ENCODE measurements at places on chromosomes 12 and 14.

GRCh38 chr12:31578632-31579031 is 12.3 kb downstream of the DENND5B start:
- no peak for DNase-seq

GRCh38 chr14:85813040-85813439 is 283.1 kb downstream of the FLRT2 start:
- DNase-seq: no peak

GRCh38 chr12:97471194-97471593 is 8.6 kb downstream of the RMST start:
- DNase-seq: no peak

- DNase-seq: no peak
These were observed 35.2 kb upstream of the SLC38A1 start for GRCh38 chr12:46304070-46304469.

- no peak for DNase-seq
These were observed 703.9 kb upstream of the ATXN7L3B start for GRCh38 chr12:73833746-73834145.

- no peak for DNase-seq
These were observed 4.3 kb downstream of the GPR132 start for GRCh38 chr14:105060751-105061427.

DNA sequence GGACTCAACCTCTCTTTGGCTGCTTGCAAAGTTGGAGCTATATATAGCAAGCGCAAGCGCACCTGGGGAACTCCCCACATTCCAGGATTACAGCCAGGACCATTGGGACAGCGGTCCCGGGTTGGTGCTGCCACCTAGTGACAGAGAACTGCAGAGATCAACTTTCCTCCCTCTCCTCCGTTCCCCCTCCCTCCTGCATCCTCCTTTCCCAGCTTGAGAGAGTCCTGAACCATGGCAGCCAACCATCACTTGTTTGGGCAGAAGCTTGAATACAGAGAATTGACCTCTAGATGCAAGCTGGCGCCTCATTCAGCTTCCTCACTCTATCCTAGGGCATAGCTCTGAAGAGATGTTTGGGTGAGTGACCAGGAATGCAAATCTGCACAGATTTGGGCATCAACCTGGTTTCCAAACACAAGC is 17.4 kb upstream of the FLVCR2 start:
- peak; percentile 54 for DNase-seq

GRCh38 chr14:103199124-103199523 is 75.9 kb downstream of the TNFAIP2 start:
- no peak for DNase-seq

DNA sequence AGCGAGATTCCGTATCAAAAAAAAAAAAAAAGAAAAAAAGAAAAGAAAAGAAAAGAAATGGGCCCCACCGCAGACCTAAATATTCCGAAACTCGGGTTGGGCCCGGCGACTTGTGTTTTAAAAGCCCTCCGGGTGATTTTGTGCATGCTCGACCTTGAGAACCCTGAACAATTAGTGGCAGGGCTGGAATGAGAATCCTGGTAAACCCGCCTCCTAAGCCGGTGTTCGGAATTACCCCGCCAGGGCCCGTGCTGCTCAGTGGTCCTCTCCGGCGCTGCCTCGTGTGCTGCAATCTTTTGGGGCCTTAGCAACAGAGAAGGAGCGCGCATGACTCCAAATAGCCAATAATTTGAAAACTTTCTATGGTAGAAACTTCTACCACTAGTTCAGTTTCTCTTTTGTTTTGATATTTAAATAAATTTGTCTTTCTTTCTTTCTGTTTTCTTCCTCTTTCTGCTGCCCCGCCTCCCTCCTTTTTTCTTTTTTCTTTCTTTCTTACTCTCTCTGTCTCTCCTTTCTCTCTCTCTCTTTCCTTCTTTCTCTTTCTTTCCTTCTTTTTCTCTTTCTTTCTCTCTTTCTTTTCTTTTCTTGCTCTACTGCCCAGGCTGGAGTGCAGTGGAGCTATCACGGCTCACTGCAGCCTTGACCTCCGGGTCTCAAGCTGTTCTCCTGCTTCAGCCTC is 1.5 kb upstream of the GALNT6 start:
- peak; percentile 14 for DNase-seq

DNA sequence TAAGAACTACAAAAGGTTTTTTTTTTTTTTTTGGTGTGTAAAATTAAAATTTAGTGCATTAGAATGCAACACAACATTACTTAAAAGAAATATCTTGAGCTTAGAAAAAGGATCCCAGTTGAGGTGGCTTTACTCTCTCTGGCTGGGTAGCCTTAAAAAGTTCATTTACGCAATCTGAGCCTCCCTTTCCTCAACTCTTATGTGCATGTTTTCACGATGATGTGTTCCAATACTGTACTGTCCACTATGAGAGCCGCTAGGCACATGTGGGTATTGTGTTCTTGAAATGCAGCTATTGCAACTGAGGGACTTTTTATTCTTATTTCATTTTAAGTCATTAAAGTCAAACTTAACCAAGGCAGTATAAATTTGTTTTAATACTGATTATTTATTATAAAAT is 460.9 kb upstream of the SYT1 start:
- DNase-seq: no peak

- DNase-seq: no peak
These were observed 148.7 kb downstream of the ETV6 start for GRCh38 chr12:11798006-11798708.

GRCh38 chr12:65911321-65911720 is 87.0 kb downstream of the HMGA2 start:
- no peak for DNase-seq

DNA sequence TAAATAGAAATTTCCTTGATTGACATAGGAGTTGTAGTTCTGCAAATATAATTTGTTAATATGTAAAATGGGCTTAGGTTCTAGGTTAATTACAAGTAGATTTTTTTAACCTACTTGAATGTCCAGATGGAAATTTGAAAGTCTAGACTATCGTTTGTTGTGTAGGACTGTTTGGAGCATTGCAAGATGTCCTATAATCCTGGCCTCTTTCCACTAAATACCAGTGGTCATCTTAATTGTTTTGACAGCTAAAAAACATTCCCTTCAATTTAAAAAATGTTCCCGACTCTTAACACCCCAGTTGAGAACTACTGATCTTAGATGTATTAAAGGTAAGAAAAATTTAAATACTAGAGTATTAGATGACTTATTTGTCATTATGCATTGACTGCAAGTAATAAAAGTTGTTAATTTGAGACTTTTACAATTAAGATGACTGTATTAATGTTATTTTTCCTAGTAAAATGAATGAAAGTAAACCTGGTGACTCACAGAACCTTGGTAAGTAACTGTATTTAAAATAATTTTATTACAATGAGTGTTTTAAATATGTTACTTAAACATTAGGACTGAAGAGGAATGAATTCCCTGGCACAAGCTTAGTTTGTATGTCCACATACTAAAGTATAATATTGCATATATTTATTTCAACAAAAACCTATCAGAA is 21.8 kb downstream of the G2E3 start:
- no peak for DNase-seq

GRCh38 chr14:55458800-55459515 is 18.5 kb upstream of the TBPL2 start:
- DNase-seq: no peak

DNA sequence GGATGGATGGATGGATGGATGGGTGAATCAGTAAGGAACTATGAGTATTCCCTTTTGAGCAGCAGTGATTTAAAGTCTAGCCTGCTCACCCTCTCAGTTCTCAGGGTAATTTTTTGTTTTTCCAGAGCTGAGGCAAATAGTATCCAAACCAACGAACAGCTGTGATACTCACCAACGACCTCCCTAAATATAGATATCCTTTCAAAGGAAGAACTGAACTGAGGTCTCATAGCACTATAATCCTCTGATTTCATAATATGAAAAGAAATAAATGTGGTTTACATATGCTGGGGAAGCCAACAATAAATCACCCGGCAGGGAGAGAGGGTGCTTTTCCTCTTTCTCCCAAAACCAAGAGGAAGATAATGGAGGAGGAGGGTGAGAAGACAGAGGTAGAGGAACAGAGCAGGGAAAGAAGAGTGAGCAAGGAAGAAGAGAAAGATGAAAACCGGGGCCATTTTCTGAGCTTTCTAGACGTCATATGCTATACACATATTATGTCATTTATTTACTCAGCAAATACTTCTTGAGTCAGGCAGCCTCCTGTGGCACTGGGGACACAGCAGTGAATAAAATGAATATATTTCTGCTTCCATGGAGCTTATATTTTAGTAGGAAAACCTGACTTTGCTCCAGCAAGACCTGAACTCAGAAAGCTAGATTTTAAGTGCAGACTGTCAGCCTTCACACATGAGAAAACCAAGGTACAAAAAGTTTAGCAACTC is 710.7 kb upstream of the TBX3 start:
- no peak for DNase-seq

DNA sequence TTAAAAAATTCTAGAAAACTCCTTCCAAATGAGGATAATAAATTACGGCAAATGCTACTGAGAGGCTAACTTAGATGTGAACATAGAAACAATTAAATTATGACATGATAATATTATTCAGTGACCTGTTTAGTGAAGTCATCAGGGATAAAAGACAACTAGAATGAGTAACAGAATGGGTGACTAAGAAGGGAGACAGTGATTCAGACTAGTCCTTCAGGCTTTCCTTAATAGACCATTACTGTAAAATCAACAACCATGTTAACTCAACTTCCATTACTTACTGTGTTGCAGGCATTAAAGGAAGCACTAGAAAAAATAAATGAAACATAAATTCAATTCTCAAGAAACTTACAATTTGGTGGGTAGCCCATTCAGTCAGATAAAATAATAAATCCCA is 543.9 kb upstream of the LRFN5 start:
- DNase-seq: no peak

DNA sequence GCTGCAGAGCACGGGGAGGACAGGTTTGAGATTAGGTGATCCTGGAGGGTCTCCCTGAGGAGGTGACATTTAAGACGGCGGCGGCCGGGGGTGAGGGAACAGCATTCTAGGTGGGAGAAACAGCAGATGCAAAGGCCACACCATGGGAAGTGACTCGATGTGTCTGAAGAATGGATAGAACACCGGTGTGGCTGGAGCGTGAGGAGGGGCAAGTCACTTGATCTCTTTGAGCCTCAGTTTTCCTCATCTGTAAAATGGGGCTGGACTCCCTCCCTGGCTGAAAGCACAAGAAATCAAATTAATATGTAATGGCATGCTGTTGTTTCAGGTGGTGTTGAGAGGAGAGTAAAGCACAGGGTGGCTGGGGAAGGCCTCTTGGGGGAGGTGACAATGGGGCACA is 10.0 kb upstream of the NCOR2 start:
- DNase-seq: no peak

- no peak for DNase-seq
These were observed 44.7 kb upstream of the CHST11 start for GRCh38 chr12:104411826-104412641.

- no peak for DNase-seq
These were observed 2.6 kb upstream of the TRMT61A start for GRCh38 chr14:103526247-103526913.

DNA sequence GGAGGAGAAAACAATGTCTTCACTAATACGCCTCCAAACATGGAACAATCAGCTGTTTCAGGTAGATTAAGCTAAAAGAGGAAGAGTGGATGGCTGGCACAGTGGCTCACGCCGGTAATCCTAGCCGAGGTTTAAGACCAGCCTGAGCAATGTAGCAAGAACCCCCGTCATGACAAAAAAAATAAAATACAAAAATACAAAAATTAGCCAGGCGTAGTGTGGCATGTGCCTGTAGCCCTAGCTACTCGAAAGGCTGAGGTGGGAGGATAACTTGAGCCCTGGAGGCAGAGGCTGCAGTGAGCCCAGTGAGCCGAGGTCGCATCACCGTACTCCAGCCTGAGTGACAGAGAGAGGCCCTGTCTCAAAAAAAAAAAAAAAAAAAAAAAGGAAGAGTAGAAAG is 1.2 kb upstream of the MED13L start:
- DNase-seq: no peak

- no peak for DNase-seq
These were observed 6.3 kb upstream of the CTDSP2 start for GRCh38 chr12:57852620-57853500.
